ENCODE measurements at places on chromosomes 7 and 10. TPM values are rescaled to one million over a fixed set of nuclear protein-coding genes. Genes with fewer than 3 reads are reported as not detected.

GRCh38 chr7:137970253-137970975 is 31.5 kb downstream of the CREB3L2 start:
- no peak overlapping the region for H3K27ac ChIP-seq
- peaks cover 5% of the 10 kb centered on the region for H3K4me1 ChIP-seq
- no peak for DNase-seq
- no peaks in the 10 kb centered on the region for H3K27me3 ChIP-seq
- no peak overlapping the region for H3K4me3 ChIP-seq

DNA sequence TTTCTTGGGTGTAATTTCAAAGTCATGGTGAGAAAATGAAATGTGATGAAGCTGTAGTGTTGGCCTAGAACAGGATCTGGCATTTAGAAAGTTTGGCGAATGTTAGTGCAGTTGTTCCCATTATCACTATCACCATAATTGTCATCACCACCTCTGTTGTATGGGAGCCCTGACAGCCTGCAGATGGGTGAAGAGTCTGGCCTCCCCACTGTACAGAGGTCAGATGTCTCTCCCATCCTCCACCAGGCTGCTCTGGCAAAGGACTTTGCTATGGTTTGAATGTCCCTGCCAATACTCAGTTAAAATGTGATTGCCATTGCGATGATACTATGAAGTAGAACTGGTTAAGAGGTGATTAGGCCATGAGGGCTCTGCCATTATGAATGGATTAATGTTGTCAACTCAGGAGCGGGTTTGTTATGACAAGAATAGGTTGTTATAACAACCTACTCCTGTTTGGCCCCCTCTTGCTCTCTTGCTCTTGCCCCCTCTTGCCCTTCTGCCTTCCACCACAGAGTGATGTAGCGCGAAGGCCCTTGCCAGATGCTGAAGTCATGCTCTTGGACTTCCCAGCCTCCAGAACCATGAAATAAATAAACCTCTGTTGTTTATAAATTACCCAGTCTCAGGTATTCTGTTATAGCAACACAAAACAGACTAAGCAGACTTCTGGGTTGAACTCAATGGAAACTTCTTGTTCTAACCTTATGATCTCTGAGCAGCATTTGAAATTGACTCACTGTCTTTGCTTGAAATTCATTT is 90.0 kb downstream of the GRK5 start:
- H3K4me1 ChIP-seq: peaks cover 51% of the 10 kb centered on the region
- no peak overlapping the region for H3K4me3 ChIP-seq
- H3K27ac ChIP-seq: no peak overlapping the region
- H3K27me3 ChIP-seq: no peaks in the 10 kb centered on the region

GRCh38 chr10:101573885-101574753 is 13.9 kb downstream of the POLL start:
- no peak overlapping the region for H3K27ac ChIP-seq
- H3K4me3 ChIP-seq: no peak overlapping the region
- no peak for DNase-seq
- H3K27me3 ChIP-seq: peaks cover 13% of the 10 kb centered on the region
- peaks cover 14% of the 10 kb centered on the region for H3K4me1 ChIP-seq

- H3K27ac ChIP-seq: no peak overlapping the region
- no peaks in the 10 kb centered on the region for H3K36me3 ChIP-seq
- no peak for DNase-seq
- peaks cover 5% of the 10 kb centered on the region for H3K4me1 ChIP-seq
- no peak overlapping the region for H3K4me3 ChIP-seq
Measured at GRCh38 chr7:98276241-98276761, 5.2 kb upstream of the BRI3 start.

DNA sequence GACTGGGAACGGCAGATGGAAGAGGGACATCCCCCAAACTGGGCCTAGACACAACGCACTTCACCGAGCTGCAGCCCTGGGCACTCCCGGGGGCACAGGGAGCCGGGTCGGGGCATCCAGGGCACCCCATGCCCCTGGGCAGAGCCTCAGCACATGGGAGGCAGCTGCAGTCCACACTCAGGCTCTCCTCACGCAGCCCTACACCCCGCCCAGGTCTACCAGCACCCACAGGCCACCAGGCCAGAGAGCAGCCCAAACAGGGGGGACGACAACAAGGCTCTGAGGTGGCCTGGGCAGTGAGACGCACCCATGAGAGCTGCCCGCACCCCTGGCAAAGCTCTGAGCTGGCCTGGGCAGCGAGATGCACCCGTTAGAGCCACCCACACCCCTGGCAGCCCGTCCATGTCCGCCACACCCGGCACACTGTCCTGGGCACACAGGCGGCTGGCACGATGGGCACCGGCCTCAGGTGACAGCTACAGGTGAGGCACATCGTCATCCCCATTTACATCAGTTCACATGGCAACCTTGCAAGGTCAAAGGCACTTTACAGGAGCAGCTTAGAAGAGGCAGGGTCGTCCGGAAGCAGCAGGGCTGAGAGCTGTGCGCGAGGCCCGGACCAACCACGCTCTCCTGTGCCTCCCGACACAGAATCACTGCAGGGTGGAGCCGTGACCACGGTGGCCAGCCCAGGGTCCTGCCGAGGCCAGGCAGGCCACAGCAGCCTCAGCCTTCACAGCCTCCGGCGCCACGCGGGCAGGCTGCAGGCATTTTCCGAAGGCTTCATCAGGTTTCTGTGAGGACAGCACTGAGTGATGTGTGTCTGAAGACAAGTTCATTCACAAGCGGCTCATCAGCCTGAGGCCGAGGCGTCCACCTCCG is 228.6 kb downstream of the MAD1L1 start:
- H3K27me3 ChIP-seq: no peaks in the 10 kb centered on the region
- H3K4me1 ChIP-seq: no peaks in the 10 kb centered on the region
- H3K36me3 ChIP-seq: no peaks in the 10 kb centered on the region
- no peak for DNase-seq

- no peak overlapping the region for H3K4me3 ChIP-seq
- DNase-seq: no peak
- H3K27ac ChIP-seq: no peak overlapping the region
- no peaks in the 10 kb centered on the region for H3K36me3 ChIP-seq
- no peaks in the 10 kb centered on the region for H3K27me3 ChIP-seq
Measured at GRCh38 chr7:50591480-50592438, 26.6 kb upstream of the DDC start.

GRCh38 chr7:12017046-12017445 is 185.0 kb upstream of the THSD7A start:
- H3K4me1 ChIP-seq: no peaks in the 10 kb centered on the region
- H3K27ac ChIP-seq: no peak overlapping the region
- DNase-seq: no peak
- no peaks in the 10 kb centered on the region for H3K27me3 ChIP-seq
- no peaks in the 10 kb centered on the region for H3K36me3 ChIP-seq

DNA sequence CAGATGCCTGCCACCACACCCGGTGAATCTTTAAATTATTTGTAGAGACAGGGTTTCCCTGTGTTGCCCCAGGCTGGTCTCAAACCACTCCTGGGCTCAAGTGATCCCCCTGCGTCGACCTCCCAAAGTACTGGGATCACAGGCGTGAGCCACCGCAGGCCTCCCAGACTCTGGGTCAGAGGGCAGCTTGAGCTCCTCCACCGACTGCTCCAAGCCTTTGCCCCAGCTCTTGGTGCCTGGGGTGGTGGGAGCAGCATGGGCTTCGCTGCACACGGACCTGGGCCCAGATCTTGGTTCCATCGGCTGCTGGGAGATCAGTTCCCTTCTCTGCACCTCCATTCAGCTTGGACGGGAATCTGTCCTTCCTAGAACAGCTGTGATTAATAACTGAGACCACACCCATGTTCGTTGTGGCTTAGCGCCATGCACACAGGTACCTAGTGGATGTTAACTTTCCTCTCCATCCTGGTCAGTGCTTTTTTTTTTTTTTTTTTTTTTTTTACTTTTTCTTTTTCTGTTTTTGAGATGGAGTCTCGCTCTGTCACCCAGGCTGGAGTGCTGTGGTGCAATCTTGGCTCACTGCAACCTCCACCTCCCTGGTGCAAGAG is 125.3 kb downstream of the CUX1 start:
- H3K36me3 ChIP-seq: no peaks in the 10 kb centered on the region
- no peaks in the 10 kb centered on the region for H3K4me1 ChIP-seq
- H3K4me3 ChIP-seq: no peak overlapping the region
- no peak overlapping the region for H3K27ac ChIP-seq
- no peaks in the 10 kb centered on the region for H3K27me3 ChIP-seq
- no peak for DNase-seq

GRCh38 chr7:49324707-49325106 is 400.4 kb downstream of the CDC14C start:
- DNase-seq: no peak
- no peaks in the 10 kb centered on the region for H3K27me3 ChIP-seq
- no peaks in the 10 kb centered on the region for H3K4me1 ChIP-seq
- no peaks in the 10 kb centered on the region for H3K36me3 ChIP-seq
- H3K4me3 ChIP-seq: no peak overlapping the region

GRCh38 chr7:142422621-142423020 is 164.8 kb upstream of the PRSS58 start:
- no peak for DNase-seq
- H3K27me3 ChIP-seq: peaks cover 2% of the 10 kb centered on the region
- no peak overlapping the region for H3K4me3 ChIP-seq

DNA sequence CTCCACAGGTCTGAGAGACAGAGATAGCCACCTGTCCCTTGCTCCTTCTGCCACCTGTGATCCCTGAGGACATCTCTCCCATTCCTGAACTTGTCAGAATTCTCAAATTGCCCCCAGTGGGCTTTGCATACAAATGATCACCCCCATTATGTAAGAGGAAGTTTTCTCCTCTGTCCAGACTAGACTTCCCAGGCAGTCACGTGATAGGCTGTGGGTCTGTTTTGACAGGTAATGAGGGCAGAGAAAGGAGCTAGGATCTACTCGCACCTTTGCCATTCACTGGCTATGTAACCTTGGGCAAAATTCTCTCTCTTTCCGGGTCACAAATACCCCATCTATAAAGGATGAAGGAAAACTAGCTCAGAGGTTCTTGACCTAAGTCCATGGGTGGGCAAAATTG is 21.4 kb upstream of the TM9SF3 start:
- DNase-seq: no peak
- H3K27ac ChIP-seq: no peak overlapping the region
- H3K4me1 ChIP-seq: peaks cover 17% of the 10 kb centered on the region
- H3K4me3 ChIP-seq: no peak overlapping the region
- no peaks in the 10 kb centered on the region for H3K36me3 ChIP-seq
- no peaks in the 10 kb centered on the region for H3K27me3 ChIP-seq

- peak overlapping the region; percentile 80 for H3K4me3 ChIP-seq
- no peak overlapping the region for H3K27ac ChIP-seq
- H3K27me3 ChIP-seq: peaks cover 30% of the 10 kb centered on the region
- peaks cover 4% of the 10 kb centered on the region for H3K36me3 ChIP-seq
- H3K4me1 ChIP-seq: peaks cover 37% of the 10 kb centered on the region
- peak; percentile 30 for DNase-seq
Measured at GRCh38 chr7:151087245-151088018, 1.2 kb downstream of the AGAP3 start.

- H3K4me1 ChIP-seq: peaks cover 9% of the 10 kb centered on the region
- no peaks in the 10 kb centered on the region for H3K27me3 ChIP-seq
- H3K36me3 ChIP-seq: peaks cover 12% of the 10 kb centered on the region
- H3K27ac ChIP-seq: no peak overlapping the region
- no peak for DNase-seq
Measured at GRCh38 chr10:26773633-26774032, 76.1 kb downstream of the PDSS1 start.

GRCh38 chr7:53437336-53437735 is 401.9 kb downstream of the POM121L12 start:
- no peaks in the 10 kb centered on the region for H3K4me1 ChIP-seq
- H3K4me3 ChIP-seq: no peak overlapping the region
- H3K36me3 ChIP-seq: no peaks in the 10 kb centered on the region
- H3K27ac ChIP-seq: no peak overlapping the region

DNA sequence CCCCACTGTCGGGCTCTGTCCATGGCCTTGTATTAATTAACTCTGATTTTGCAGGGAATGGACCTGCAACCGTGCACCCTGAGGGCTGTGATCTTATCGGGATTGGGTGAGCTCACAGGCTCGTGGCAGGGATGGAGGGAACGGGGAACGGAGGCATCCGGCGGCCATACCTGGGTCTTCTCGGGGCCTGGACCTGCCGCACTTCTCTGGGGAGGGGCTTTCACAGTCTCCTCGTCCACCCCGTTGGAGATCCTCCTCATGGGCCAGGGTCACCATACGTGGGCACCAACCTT is 57.5 kb upstream of the SHH start:
- H3K27ac ChIP-seq: no peak overlapping the region
- no peak overlapping the region for H3K4me3 ChIP-seq
- H3K27me3 ChIP-seq: peaks cover 8% of the 10 kb centered on the region

- H3K4me1 ChIP-seq: no peaks in the 10 kb centered on the region
- H3K27ac ChIP-seq: no peak overlapping the region
- peaks cover 20% of the 10 kb centered on the region for H3K27me3 ChIP-seq
- no peak overlapping the region for H3K4me3 ChIP-seq
Measured at GRCh38 chr7:28516390-28517172, 104.3 kb downstream of the CREB5 start.

DNA sequence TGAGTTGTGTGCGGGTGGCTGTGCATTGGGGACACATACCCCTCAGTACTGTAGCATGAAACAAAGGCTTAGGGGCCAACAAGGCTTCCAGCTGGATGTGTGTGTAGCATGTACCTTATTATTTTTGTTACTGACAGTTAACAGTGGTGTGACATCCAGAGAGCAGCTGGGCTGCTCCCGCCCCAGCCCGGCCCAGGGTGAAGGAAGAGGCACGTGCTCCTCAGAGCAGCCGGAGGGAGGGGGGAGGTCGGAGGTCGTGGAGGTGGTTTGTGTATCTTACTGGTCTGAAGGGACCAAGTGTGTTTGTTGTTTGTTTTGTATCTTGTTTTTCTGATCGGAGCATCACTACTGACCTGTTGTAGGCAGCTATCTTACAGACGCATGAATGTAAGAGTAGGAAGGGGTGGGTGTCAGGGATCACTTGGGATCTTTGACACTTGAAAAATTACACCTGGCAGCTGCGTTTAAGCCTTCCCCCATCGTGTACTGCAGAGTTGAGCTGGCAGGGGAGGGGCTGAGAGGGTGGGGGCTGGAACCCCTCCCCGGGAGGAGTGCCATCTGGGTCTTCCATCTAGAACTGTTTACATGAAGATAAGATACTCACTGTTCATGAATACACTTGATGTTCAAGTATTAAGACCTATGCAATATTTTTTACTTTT is 1.8 kb downstream of the DDIT4 start:
- H3K4me3 ChIP-seq: peak overlapping the region; percentile 90
- H3K27ac ChIP-seq: peak overlapping the region; percentile 91
- peaks cover 37% of the 10 kb centered on the region for H3K36me3 ChIP-seq
- H3K4me1 ChIP-seq: peaks cover 68% of the 10 kb centered on the region
- DNase-seq: peak; percentile 45

GRCh38 chr7:71735961-71736556 is 604.1 kb downstream of the GALNT17 start:
- H3K36me3 ChIP-seq: no peaks in the 10 kb centered on the region
- no peak overlapping the region for H3K4me3 ChIP-seq
- H3K27me3 ChIP-seq: no peaks in the 10 kb centered on the region
- peak; percentile 56 for DNase-seq

Gene ZNF239
- total RNA-seq: 0.52 TPM

Gene CROT
- 10.2 TPM for total RNA-seq

Gene FAM237B
- total RNA-seq: not detected

Gene AKR1D1
- not detected for total RNA-seq

Gene MYH16
- total RNA-seq: not detected

Gene MRLN
- not detected for total RNA-seq

Gene ZNF722
- not detected for total RNA-seq
